ENCODE measurements at places on chromosomes 7 and 10.

DNA sequence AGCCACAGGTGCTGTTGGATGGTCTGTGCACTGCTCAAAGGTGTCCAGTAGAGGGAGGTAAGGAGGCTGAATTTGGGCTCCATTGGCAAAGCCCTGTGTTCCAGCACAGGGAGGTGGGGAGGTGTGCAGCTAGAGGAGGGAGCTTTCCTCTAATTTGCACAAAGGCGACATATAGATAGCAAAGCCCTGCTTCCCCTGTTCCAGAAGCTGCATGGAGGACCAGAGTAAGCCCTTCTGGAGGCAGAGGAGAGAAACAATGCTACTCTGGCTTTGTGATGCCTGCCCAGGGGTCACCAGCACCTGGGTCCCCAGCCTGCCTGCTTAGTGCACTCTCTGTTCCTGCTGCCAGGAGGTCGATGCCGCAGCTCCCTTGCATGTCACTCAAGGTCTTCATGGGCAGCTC lies 3.4 kb upstream of the ARHGAP22 start:
- DNase-seq, result peak; percentile 51

GRCh38 chr10:61750943-61751471 lies 88.3 kb downstream of the CABCOCO1 start:
- DNase-seq, result peak; percentile 76

- no peak for DNase-seq
Observed at GRCh38 chr7:28211006-28211405, 30.4 kb upstream of the JAZF1 start.

DNA sequence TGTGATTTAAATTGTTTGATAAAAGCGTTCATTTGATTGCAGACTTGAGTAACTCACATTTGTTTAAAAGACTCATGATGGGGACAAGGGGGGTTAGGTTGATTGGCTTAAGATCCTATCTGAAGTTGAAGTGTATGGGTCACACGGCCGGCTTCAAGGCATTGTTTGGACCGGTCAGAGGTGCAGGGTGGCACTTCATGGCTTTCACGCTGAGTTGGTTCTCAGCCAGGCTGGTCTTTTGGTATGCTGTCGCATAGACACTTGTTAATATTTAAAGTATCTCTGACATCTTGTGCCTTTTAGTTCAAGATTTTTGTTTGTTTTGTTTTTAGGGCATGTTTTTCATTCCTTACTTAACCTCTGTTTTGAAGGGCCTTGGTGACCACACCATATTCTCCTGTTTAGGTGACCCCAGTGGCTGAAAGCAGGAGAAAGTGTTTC lies 58.1 kb downstream of the CCNY start:
- DNase-seq, result no peak

- no peak for DNase-seq
Observed at GRCh38 chr10:21336476-21337170, 188.9 kb downstream of the SKIDA1 start.

GRCh38 chr7:106535234-106535932 lies 125.6 kb downstream of the CCDC71L start:
- DNase-seq, result no peak

GRCh38 chr10:29567003-29567402 lies 67.8 kb downstream of the SVIL start:
- DNase-seq, result no peak

DNA sequence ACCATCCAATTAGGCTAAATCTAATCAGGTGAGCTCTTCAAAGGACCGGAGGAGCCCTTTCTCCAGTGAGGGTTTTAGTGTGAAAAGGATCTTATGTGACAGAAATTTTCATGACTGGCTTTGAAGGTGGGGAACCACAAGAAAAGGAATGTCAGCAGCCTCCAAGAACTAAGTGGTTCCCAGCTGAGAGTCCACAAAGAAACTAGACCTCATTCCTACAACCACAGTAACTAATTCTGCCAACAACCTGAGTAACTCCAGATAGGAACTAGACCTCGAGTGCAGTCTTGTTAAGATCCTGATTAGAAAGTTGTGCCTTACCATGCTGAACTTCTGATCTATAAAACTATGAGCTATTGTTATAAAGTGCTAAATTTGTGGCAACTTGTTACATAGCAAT lies 51.3 kb downstream of the PCLO start:
- DNase-seq, result no peak

- DNase-seq, result no peak
Observed at GRCh38 chr7:26657686-26658388, 206.6 kb downstream of the SKAP2 start.

DNA sequence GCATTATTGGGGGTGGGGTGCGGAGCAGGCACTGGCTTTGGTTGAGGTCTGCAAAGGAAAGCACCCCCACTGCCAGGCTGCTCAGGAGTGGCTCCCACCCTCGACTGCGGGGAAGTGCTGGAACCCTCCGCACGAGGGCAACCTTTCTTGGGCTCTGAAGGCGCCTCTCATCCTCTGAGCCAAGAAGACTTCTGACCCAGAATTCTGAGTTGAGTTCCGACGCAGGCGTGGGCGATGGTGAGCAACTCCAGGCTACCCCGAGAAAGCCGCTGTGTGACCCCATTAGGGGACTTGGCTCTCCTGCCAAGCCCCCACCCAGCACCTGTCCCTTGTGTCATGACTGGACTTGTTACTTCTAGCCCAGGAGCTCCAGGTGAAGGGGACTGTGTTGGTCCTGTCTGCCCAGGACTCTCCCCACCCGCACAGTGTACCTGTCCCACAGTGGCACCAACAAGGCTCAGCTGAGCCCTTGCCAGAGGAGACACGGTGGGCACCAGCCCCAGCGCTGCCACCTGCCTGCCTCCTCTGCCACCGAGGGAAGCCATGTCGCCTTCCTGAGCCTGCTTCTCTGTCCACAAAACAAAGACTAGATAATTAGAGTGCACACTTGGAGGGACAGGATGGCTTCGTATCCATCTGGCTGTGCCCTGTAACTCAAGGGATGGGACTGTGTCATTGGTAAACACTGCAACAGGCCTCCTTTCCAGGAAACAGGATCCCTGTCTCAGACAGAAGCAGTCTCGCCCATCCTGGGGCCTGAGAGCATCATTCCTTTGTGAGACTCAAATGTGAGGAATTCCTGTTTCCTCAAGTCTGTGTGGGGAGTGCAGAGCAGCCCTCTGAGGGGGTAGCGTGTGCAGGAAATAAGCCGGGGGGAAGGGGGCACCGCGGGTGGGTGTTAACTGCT lies 128.8 kb downstream of the LHPP start:
- no peak for DNase-seq

DNA sequence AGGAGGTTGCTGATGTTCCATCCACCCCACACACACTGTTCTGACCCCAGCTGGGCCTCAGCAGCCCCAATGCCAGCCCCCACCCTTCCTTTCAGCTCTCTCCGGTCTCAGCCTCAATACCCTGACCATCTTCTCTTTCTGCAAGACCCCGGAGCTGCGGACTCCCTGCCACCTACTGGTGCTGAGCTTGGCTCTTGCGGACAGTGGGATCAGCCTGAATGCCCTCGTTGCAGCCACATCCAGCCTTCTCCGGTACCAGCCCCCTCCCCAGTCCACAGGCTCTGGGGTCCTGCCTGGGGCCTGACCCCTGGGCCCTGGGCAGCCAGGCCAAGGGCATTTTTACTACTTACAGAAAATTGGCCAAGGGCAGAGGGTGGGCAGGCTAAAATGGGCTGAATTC lies 2.6 kb downstream of the RGR start:
- no peak for DNase-seq

DNA sequence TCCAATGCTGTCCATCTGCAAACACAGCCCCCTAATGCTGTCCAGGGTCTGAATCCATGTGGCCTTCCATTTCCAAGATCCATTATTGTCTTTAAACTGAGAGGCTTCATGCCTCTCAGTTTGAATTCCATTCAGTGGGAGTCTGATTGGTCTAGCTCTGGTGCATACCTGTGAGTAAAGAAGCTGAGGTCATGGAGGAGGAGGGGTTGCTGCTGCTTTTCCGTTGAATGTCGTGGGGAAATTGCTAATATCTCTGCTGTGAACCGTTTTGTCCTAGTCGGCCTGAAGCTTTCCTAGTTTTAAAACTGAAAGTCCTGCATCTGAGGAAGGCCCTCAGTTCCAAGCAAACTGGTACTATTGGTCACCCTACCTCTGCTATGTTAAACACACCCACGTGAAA lies 17.7 kb downstream of the SH2D4B start:
- DNase-seq, result no peak

DNA sequence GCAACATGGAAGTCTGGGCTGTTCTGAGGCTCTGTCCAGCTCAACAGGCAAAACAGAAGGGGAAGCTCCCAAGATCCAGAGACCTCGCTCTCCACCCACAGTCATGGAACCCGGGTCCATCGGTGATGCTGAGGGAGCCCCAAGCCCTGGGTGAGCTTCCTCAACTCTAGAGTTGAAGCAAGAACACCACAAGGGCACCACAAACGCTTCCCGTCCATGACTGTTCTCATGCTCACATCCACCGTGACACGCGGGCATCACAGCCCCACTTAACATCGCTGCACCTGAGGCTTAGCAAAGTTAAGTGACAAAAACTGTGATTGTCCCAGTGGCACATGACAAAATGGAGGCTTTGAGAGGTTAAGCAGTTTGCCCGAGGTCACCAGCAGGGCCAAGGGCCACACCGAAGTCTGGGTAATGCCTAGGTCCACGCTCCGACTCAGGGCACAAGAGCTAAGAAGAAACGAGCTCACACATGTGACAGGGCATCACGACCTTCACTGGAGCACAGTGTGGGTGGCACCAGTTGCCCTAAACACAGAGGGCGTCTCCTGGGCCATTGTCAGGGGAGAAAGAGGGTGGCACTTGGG lies 110.6 kb downstream of the OAT start:
- no peak for DNase-seq

DNA sequence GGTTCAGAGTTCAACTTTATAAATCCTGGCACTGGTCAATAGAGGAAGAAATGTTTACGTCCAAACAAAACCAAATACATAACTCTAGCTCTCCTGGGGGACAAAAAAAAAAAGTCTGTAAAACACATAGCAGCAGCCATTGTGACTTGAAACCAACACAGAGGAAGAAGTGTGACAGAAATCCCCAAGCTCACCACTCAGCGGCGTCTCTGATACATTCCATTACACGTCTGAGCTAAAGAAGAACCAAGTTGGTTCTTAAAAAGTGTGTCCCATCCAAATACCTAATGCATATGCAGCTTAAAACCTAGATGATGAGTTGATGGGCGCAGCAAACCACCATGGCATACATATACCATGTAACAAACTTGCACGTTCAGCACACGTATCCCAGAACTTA lies 58.3 kb upstream of the NANOS1 start:
- DNase-seq, result no peak

DNA sequence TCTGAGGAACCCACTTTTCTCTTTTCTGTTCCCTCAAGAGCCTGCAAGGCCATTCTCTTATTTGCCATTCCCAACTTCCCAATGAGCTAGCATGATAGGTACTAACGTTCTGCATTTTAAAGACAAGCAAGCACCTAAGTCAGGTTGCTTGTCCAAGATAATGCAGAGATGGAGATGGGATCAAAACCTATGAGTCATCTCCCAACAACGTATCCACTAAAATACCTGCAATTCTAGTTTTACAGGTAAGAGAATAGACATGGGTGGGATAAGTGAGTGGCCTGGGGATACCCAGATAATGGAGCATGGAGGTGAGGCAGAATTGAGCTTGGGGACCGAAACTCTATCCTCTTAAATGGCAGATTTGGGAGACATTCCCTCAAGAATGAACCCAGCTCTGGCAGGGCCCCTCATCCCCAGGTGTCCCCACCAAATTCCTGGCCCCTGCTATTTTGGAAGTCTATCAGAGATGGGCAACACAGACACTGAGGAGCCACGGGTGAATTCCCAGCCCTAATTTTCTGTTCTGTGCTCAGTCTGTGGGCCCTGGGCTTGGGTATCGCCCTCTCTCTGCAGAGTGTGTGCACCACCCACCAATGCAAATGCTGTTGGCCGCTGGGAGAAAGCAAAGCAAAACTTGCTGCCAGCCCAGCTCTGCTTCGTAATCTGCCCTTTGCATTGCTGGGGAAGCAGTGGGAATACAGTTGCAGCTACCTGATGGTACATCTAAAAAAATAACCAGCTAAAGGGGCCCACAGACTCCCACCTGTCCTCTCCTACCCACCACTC lies 98.3 kb downstream of the KCNMA1 start:
- no peak for DNase-seq

GRCh38 chr7:27241189-27242056 lies 1.2 kb upstream of the EVX1 start:
- no peak for DNase-seq

DNA sequence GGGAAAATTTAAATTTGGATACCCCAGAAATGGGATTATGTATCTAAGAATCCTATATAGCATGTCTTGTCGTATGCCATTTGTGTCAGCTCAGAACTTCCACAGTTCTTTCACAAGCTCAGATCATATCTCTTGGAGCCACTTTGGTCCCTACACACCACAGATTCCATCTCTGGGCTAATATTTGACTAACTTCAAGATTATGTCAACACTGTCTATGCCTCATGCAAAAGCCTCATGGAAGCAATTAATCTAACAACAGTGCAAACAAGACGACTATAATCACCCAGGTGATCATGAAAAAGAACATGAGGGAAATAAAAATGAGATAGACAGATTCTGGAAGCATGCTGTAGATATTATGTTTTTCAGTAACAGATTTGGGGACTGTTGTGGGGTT lies 189.1 kb downstream of the LRRTM3 start:
- no peak for DNase-seq

GRCh38 chr10:34524369-34525091 lies 290.6 kb downstream of the PARD3 start:
- DNase-seq, result no peak

GRCh38 chr7:152583006-152583405 lies 92.9 kb downstream of the XRCC2 start:
- no peak for DNase-seq

DNA sequence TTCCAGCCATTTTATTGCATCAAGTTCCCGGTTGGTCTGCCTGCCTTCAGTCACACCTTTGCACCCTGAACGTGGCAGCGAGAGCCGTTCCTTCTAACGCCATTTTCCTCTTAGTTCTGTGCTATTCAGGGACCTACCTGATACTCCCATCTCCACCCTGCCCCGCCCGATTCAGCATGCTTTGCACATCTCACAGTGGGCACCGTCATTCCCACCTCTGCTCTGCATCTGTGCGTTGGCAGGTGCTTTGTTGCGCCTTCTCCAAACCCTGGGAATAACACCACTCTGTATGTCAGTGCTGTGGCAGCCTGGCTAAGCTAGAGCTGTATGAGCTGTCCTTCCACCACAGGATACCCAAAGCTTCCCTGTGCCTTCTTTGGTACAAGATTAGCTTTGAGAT lies 96.8 kb downstream of the ACTR3B start:
- no peak for DNase-seq

DNA sequence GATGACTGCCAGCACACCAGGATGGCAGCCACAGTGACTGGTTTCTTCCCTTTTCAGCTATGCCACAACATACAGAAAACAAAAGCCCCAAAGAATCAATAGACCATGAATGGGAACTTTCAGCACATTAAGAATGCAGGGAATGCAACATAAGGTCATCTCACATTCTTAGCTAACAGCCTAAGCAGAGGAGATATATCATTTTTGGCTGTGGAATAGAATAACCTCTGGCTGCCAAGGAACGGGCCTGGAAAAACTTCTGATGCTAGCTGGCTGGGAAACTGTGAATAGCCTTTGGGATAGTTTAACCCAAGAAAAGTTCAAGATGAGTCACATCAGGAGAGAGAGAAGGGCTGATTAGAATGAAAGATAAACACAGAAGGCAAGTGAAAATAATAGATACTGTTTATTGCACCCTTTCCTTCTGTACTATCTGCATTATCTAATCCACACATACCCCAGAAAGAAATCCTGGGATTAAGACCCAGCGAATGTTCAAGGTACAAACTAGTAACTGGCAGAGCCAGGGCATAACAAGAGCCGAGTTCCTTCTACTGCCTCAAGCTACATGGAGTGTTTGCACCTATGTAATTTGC lies 169.2 kb downstream of the SEMA3A start:
- DNase-seq, result no peak
